Spinal cord (tissue), 10 donors: ENCODE measurements at places on chromosomes 2 and 18.

DNA sequence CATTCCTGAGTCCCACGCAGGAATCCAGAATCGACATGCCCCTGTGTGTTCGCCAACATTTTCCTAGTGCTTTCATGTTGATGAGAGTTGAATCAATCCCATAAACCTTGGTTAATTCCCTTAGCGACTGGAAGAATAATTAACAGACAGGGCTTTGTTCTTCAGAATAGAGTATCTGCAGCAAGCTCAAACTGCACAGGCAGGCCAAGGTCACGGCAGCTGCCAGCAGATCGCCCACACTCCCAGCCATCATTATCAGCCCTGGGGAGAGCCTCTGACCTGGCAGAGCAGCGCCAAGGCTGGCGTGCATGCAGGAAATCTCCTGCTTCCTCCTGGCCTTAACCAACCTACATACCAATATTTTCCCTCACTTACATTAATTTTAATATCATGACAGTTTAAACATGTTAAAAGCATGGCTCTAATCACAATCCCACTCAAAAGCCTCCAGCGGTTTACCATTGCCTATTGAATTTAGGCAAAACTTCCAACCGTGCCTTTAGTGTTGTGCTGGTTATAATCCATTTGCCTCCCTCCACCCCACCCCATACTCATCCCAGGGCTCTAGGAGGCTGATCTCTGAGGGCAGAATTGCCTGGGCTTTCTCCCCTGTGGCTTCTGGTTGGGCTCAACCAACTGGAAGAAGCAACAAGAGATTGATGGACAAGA is 46.8 kb upstream of the NCK2 start:
- no peak for DNase-seq

DNA sequence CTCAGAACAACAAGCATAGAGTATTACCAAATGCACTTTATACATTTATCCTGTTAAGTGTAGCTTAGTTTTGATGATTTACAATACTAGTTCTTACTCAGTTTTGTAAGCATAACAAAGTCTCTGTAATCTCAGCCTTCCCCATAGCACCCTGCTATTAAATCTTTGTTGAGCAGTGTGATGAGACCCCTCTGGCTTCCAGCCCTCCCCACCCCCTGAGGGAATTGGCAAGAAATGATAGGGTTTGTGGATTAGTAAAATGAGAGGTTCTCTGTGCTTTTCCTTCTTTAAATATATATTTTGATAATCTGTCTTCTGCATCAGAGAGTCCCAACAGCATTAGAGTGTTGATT is 37.2 kb downstream of the ZNF521 start:
- no peak for DNase-seq

DNA sequence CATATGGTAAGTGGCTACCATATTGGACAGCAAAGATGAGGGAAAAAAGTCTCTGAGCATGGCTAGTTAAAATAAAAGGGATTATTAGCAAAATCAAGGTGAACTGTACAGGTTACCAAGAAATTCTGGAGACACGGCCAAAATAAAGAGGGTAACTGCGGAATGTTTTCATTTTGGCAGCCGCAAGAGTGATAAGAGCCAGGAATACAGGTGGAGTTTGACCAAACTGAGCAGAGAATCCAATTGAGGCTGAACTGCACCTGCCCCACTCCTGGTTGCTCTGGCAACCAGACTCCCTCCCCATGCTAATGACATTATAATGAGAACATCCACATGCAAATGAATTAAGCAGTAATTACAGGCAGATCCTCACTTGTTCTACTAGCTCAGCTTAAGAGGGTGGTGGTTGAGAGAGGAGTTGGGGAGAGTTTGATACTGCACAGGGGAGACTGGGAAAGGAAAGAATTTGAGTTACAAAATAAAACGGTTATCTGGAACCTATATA is 18.8 kb upstream of the EPHA4 start:
- peak; percentile 27 for DNase-seq

- no peak for DNase-seq
These were observed 156.1 kb downstream of the DYSF start for GRCh38 chr2:71609441-71609840.

DNA sequence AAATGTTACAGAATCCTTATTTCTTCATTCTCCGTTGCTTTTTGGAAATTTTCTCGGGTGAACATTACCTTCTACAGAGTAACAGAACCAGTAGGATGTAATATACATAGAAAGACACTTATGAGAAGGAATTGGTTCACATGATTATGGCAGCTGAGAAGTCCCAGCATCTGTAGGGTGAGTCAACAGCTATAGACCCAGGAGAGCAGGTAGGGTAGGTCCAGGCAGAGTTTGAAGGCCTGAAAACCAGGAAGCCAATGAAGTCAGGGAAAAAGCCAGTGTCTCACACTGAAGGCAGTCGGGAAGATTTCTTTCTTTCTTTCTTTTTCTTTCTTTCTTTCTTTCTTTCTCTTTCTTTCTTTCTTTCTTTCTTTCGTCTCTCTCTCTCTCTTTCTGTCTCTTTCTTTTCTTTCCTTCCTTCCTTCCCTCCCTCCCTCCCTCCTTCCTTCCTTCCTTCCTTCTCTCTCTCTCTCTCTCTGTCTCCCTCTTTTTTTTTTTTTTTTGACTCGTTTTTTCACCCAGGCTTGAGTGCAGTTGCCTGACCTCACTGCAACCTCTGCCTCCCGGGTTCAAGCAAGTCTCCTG is 15.1 kb upstream of the YES1 start:
- DNase-seq = no peak

DNA sequence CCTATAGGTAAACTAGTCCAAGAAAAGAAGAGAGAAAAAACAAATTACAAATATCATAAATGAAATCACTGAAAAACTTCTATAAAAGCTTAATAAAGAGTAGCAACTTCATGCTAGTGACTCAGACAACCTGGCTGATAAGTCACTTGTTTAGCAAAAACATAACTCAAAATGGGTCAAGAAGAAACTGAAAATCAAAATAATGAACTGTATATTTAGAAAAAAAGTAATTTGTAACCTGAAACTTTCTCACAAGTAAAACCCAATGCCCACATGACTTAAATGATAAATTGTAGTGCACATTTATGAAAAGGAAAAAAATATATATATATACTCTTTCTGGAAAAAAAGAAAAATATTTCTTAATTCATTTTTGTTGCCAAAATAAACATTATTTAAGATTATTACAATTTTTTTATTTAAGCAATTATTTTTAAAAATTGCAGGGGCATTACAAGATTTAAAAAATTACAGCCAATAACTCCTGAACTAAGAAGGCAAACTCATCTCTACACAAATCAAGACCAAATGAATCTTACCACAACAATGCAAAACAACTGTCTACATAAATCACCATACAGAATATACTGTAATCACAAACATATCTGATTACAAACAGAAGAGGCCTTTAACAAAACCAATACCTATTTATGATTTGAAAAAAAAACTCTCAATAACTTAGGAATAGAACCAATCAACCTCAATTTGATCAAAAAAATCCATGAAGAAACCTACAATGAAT is 406.3 kb downstream of the CDH7 start:
- DNase-seq = no peak

DNA sequence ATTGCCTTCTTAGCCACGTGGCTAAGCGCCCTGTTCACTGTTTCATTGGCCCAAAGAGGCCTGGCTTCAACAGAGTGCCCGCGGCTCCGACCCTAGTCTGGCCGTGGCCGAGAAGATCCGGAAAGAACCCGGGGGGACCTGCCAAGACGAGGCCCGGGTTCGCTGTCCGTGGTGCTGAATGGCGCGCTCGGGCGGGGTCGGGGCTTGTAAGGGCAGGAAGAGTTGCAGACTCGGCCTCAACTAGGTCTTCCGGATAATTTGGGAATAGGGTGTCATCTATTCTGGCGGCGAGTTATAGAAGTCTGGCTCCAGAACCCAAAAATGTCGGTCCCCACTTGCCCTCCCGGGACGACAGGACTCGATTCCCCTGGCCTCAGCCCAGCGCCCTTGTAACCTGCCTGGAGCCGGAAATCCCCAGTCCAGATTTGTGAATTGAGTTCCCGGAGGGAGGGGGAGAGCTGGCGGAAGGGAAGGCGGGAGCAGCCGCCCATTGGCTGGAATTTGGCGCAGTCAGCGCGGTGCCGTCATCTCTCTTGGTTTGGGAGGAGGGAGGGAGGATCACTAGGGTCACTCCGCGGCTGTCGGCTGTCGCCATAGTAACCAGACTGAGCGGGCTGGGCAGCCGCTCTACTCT is 3.5 kb downstream of the CDK5R2 start:
- DNase-seq = peak; percentile 77

DNA sequence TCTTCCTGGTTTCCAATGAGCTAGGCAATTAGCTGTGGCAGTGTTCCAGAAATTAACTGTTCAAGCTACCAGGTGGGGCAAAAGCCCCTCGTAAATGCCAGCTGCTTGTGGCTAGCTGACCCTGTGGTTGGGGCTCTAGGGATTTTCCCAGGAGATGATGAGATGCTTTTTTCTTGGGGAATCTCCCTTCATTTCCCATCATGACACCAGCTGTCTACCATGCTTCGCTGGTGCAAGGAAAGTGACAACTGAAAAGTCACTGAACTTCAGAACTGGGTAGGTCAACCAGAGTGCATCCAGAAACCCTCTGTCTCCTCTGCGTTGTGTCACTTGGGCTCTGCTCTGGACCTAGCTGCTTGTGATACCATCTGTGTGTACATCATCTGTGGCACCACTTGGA is 386.5 kb upstream of the DCC start:
- DNase-seq = no peak

DNA sequence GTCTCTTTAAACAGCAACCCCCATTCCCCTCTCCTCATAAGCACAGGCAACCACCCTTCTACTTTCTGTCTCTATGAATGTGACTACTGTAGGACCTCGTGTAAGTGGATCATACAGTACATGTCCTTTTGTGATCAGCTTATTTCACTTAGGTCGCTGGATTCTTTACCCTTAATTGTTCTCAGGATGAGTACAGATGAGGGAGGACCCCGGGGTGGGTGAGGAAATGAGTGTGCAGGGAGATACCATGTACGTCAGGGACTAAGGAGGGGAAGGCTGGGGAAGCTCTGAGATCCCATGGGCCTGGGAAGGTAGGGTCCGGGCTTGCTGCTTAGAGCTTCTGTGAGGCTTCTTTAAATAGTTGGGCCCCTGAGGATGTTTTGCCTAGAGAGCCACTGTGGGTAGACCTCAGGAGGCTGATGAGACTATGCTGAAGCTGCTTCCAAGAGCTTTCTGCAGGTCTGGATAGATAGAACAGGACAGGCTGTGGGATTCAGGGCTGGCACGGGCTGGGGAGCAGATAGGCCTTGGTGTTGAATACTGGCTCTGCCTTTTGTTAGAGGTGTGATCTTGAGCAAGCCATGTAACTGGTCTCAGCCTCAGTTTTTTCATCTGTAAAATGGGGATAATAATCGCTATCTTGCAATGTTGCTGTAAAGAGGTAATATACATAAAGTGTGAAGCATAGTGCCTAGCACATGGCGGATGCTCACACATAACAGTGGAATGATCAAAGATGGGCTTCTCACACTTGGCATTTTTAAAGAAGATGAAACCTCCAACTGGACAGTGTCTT is 155.3 kb downstream of the PRKCE start:
- DNase-seq = no peak

DNA sequence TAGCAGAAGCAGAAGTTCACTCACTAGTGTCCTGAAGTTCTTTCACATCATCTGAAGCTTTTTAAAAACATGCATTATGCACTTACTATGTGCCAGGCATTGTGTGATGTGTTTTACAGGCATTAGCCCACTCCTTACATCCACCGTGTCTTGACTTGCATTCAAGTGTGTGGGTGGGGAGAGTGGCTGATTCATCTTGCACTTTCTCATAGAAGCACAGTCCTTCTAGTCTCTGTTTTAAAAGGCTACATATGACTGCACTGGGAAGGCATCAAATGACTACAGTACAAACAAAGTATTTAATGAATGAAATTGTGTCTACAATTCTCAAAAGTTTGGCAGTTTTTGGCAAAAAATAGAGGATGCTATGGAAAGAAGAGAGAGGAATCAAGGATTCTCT is 21.6 kb upstream of the DSC3 start:
- no peak for DNase-seq

DNA sequence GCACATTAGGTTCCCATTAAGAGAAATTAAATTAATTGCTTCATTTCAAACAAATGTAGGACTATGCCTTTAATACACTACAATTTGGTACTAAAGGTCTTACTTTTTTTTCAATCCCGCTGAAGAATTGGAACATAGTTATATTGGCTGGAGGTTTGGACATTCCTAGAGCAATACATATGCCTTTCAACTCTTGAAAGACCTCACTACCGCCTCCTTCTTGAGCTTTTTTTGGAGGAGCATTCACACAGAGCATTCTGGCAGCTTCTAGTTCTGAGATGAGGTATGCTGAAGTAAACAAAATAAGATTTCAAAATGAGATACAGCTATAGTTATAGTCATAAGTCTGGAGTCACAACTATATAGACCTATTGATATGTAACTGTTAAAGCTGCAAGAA is 10.9 kb downstream of the FAM98A start:
- DNase-seq = no peak

GRCh38 chr2:2007551-2008501 is 263.5 kb upstream of the PXDN start:
- no peak for DNase-seq

GRCh38 chr2:191691016-191691735 is 13.2 kb downstream of the NABP1 start:
- peak; percentile 85 for DNase-seq

DNA sequence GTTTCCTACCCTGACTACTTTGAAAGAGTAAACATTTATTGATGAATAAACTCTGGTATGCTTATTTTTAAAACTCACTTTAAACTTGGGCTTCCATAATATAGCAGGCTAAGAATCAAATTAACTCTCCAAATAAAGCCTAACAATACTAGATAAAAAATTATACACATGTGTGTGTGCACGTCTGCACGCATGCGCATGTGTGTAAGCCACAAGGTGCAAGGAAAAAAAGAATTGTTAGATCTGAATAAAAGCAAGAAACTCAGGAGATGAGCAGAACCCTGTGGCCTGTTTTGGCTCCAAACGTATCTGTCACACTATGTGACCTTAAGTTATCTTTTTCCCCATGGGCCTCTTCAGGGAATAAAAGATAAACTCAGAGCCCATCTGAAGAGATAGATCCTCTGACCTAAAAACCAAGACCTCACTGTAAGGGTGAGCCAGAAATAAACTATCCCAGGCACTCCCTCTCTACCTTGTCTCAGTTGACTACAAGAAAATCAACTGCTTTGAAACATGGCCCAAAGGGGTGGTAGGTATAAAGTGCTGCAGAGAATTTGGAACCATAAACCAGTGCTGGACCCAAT is 6.3 kb downstream of the HDHD2 start:
- DNase-seq = no peak

DNA sequence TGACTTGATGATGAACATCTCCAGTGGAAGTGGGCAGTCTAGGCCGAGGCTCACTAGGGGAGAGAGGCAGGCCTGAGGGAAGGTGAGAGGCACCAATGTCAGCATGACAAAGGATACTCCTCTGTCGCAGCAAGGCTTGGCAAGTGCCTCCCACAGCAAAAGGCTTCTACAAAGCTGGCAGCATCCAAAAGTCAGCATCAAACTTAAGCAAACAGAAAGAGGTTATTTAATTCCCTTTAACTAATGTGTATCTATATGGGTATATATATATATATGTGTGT is 41.6 kb downstream of the NIFK start:
- DNase-seq = no peak

- DNase-seq = peak; percentile 76
These were observed 28.4 kb downstream of the EIPR1 start for GRCh38 chr2:3349211-3349693.

- DNase-seq = no peak
These were observed 82.2 kb upstream of the GPC1 start for GRCh38 chr2:240353086-240353798.
